Activated CD4-positive, alpha-beta T cell treated with anti-CD3 and anti-CD28 coated beads, Interleukin-2, amount 10 ng/mL, durations not matched to agents 7 days and 5 days (primary cell): ENCODE measurements at places on chromosomes 3 and 15. TPM values are rescaled to one million over a fixed set of nuclear protein-coding genes. Genes with fewer than 3 reads are reported as not detected.

DNA sequence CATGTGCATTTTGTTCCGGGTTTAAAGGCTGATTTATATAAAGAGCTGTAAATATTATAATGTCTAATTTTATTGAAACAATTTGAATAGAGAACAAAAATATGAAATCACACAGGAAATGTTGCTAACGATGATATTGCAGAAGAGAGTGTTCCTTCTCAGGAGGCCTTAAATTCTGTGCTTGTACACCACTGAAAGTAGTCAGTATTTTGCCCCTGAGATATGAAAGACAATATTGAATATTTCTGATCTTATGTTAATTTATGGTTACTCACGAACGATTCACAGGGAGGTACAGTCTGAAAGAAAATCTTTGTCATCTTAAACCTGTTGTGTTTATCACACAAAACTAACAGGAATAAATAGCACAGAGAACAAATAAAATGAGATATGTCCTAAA is 213.2 kb upstream of the PLSCR5 start:
- H3K4me3 ChIP-seq = no peak overlapping the region
- no peaks in the 10 kb centered on the region for H3K4me1 ChIP-seq
- no peak overlapping the region for H3K27ac ChIP-seq

DNA sequence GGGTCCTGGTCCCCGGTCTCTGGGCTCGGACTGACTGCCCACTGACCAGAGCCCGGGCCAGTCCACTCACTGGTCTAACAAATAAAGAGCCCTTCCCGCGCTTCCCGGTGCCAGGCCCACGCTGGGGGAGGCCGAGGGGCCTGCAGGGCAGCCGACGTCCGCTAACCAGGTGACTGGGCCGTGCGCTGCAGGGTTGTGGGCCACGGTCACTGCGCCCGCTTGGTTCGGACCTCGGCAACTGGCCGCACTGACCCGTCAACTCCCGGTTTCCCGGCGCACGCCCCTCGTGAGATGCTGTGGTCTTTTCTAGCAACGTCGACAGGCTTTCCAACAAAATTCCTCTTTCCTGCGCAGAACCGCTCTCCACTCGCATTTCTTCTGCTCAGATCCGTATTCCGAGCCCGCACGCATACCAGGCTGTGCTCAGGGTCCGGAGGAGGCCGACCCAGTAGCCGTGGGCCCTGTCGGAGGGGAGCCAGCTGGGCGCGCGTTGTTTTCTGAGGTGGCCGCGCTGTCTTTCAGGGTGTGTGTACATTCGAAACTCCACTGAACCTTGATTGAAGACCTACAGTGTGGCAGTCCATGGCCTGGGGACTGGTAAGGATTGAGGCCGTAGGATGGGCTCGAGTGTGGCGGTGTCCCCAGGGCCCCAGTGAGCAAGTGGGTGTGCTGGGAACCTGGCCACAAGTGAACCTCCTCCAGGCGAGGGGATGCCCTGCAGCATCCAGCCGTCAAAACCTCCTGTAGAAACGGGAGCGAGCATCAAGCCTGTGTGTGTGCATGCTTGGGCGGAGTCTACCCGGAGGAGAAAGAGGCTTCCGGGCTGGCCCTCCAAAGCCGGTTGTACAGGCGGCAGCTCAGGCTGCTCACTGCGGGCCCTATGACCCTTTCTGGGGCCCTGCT is 875 bp upstream of the NT5DC2 start:
- peaks cover 41% of the 10 kb centered on the region for H3K4me1 ChIP-seq
- peaks cover 20% of the 10 kb centered on the region for H3K36me3 ChIP-seq
- no peaks in the 10 kb centered on the region for H3K27me3 ChIP-seq
- H3K27ac ChIP-seq = peak overlapping the region; percentile 77

The GJD2 gene
- not detected for total RNA-seq

DNA sequence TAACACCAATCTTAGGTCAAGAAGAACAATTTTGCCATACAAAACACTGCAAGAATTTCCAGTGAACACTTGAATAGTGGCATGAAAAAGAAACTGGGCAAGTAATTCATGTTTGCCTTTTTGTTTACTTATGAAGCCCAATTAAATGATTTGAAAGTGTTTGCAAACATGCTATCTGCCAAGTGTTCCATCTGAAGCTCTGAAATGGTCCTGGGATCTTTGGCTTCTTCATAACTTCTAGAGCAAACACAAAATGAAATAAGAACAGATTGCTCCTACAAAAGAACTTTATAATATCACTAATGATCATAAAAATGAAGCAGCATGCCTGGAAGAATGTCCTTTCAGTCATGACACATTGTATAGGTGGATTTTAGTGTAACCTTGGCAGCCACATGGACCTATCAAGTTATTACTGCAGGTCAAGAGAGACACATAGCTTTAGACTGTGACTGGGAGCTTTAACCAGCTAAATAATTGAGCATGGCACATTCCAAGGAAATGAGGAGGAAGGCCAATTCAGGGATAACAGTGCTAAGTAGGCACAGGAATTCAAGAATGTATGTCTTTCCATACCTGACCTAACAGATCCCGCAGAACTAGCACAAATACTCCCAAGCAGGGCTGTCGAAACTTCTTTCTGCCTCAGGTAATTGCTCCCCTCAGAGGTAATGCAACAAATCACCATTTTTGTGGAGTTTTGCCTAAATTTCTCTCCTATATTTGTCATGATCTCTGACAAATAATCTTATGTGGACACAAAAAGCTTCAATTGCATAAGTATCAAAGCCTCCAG is 144.6 kb downstream of the DUT start:
- H3K36me3 ChIP-seq = no peaks in the 10 kb centered on the region
- no peak overlapping the region for H3K27ac ChIP-seq
- no peak overlapping the region for H3K4me3 ChIP-seq
- peaks cover 3% of the 10 kb centered on the region for H3K27me3 ChIP-seq

- no peaks in the 10 kb centered on the region for H3K36me3 ChIP-seq
- H3K27me3 ChIP-seq = no peaks in the 10 kb centered on the region
- H3K27ac ChIP-seq = no peak overlapping the region
- no peaks in the 10 kb centered on the region for H3K4me1 ChIP-seq
- H3K4me3 ChIP-seq = no peak overlapping the region
Observed at GRCh38 chr3:61237858-61238257, 13.4 kb downstream of the FHIT start.

The ERICH6 gene
- total RNA-seq = 0.81 TPM

The CPLX3 gene
- total RNA-seq = 0.12 TPM

The CHCHD6 gene
- total RNA-seq = 5.4 TPM

DNA sequence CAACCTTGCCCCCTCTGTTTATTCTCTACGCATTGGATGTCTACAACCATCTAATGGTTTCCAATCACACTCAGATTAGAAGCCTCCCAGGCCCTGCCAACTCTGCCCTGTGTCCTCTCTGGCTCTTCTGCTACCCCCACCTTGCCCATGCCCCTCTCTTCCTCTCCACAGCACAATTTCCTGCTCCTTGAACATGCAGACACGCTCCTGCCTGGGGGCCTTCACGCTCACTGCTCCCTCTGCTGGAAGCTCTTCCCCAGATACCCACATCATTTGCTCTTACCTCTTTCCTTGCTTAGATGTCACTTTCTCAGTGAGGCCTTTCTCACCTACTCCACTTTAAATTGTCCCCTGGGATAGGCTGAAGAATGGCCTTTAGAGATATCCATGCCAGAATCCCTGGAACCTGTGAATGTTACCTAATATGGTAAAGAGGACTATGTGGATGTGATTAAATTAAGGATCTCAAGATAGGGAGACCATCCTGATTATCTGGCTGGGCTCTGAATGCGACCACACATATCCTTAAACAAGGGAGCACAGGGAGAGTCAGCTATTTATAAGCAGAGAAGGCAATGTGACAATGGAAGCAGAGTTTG is 9.9 kb downstream of the KY start:
- H3K36me3 ChIP-seq = no peaks in the 10 kb centered on the region
- H3K4me1 ChIP-seq = no peaks in the 10 kb centered on the region
- DNase-seq = peak; percentile 13

The TWF2 gene
- 119 TPM for total RNA-seq

The LRRC34 gene
- total RNA-seq = 4.7 TPM

DNA sequence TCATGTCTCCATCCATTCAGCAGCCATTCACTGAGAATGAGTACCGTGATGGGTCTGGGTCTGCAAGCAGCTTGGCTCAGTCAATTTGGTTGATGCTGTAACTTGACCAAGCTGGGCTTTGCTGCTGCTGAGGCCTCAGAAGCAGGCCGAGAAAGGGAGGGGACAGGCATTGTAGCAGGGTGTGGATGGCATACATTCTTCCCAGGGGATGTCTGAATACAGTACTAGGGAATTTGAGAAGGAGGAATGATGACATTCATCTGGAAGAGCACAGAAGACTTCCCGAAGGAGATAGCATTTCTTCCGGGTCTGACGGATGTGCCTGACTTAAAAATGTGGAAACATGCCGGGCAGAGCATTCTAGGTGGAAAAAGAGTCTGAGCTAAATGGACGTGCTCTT is 105.3 kb upstream of the ADPGK start:
- no peaks in the 10 kb centered on the region for H3K36me3 ChIP-seq
- H3K27me3 ChIP-seq = peaks cover 16% of the 10 kb centered on the region
- H3K4me1 ChIP-seq = no peaks in the 10 kb centered on the region
- no peak overlapping the region for H3K27ac ChIP-seq
- H3K4me3 ChIP-seq = no peak overlapping the region

- H3K27ac ChIP-seq = no peak overlapping the region
- no peak for DNase-seq
- H3K27me3 ChIP-seq = no peaks in the 10 kb centered on the region
Observed at GRCh38 chr3:63442918-63443317, 164.8 kb downstream of the SYNPR start.

DNA sequence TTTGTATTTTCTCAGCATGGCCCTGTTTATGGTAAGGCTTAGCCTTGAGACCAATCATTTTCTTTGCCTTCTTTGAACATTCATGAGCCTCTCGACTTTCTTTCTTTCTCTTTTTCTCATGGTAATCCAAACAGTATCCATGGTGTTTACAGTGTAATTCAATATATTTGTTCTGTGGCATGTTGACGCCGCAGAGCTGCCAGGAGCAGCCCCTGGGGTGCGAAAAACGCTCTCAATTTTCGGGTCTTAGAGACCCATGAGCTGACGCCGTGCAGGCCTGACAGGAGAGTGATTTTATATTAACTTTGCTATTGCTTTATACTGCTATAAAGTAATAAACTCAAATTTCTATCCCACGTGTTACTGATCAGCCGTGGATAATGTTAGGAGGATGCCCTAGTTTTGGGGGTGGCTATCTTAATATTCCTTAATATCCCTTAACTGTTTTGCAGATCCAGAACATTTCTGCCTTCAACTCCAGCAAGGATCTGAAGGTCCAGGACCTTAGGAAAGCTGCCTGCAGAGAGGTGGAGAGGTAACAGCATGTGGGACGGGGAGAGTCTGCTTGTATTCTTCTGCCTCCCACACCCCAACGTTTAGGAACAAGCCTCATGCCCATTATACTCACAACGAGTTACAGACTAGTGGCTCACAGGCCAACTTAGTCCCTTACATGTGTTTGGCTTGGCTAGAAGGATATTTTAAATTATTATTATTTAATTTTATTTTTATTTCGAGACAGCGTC is 29.3 kb upstream of the MYO1E start:
- H3K27ac ChIP-seq = no peak overlapping the region
- peaks cover 27% of the 10 kb centered on the region for H3K27me3 ChIP-seq
- no peak for DNase-seq
- H3K4me1 ChIP-seq = peaks cover 6% of the 10 kb centered on the region
- H3K4me3 ChIP-seq = no peak overlapping the region

DNA sequence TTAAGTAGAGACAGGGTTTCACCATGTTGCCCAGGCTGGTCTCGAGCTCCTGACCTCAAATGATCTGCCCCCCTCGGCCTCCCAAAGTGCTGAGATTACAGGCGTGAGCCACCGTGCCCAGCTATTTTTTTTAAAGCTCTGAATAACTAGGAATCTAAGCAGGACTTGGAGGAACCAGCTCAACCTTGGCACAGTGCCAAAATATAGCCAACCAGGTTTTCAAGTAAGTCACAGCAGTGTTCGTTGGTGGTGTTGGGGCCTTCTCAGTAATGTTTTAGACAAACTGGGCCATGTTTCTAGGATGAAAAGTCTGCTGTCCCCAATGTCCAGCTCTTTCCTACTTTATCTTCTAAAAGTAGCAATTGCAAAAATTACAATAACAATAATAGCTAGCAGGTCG is 6.4 kb upstream of the ADAM10 start:
- H3K36me3 ChIP-seq = no peaks in the 10 kb centered on the region
- DNase-seq = no peak
- H3K27me3 ChIP-seq = no peaks in the 10 kb centered on the region
- no peak overlapping the region for H3K4me3 ChIP-seq

DNA sequence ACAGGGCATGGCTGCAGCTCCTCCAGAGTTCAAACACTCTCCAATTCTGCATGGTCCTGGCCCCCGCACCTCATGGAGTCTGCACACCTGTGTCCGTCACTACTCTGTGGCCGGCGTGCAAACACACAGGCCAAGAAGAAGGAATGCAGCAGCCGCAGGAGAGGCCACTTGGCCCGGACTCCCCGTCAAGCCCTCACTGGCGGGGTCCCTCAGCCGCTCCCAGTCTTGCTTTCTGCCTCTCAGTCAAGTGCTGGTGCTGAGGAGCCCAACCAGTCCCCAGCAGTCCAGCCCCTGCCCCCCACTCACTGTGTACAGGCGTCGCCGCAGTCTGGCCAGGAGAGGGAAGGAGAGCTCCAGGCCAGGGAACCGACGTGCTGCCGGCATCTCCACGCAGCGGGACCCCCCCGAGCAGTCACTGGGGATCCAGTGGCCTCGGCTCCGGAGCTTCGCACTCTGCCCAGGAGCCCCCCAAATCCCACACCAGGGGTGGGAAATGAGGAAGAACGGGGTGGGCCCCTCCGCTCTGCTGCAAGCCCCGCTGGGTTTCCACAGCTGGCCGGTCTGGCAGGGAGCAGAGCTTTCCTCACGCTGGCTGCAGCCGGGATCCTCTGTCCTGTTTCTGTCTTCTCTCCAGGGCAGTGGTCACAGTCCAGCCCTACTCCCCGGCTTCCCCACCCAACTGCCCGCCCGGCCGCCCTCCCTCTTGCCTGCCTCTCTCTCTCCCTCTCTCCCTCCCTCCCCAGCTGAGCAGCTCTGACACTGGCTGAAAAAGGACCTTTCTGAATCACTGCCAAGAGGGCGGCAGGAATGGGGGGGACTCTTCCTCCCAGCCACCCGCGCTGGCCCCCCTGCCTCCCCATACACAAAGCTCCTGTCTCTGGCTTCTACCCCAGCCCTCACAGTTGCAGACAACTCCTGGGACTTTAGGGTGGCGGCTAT is 16.0 kb downstream of the TNK2 start:
- DNase-seq = no peak
- H3K27ac ChIP-seq = no peak overlapping the region
- peaks cover 13% of the 10 kb centered on the region for H3K36me3 ChIP-seq
- no peaks in the 10 kb centered on the region for H3K27me3 ChIP-seq

- H3K27ac ChIP-seq = no peak overlapping the region
- H3K4me3 ChIP-seq = no peak overlapping the region
- no peak for DNase-seq
- no peaks in the 10 kb centered on the region for H3K27me3 ChIP-seq
- no peaks in the 10 kb centered on the region for H3K4me1 ChIP-seq
Observed at GRCh38 chr3:80232760-80233159, 465.0 kb upstream of the ROBO1 start.

GRCh38 chr3:59580996-59581395 is 531.2 kb upstream of the CFAP20DC start:
- H3K27ac ChIP-seq = no peak overlapping the region
- peaks cover 4% of the 10 kb centered on the region for H3K36me3 ChIP-seq
- H3K4me1 ChIP-seq = peaks cover 6% of the 10 kb centered on the region
- no peak overlapping the region for H3K4me3 ChIP-seq
- H3K27me3 ChIP-seq = no peaks in the 10 kb centered on the region

The ZNF620 gene
- 5.5 TPM for total RNA-seq

- peaks cover 27% of the 10 kb centered on the region for H3K4me1 ChIP-seq
- no peak overlapping the region for H3K4me3 ChIP-seq
- H3K36me3 ChIP-seq = peaks cover 9% of the 10 kb centered on the region
- no peak overlapping the region for H3K27ac ChIP-seq
- H3K27me3 ChIP-seq = no peaks in the 10 kb centered on the region
- DNase-seq = no peak
Observed at GRCh38 chr3:5160940-5161858, 26.3 kb upstream of the EDEM1 start.
